ENCODE measurements at places on chromosomes 7 and 10.
A peak's percentile ranks its signal among the peaks of the same experiment; 100 is the strongest.

GRCh38 chr7:2275101-2275500, 33.1 kb downstream of the NUDT1 start:
- no peak for DNase-seq

DNA sequence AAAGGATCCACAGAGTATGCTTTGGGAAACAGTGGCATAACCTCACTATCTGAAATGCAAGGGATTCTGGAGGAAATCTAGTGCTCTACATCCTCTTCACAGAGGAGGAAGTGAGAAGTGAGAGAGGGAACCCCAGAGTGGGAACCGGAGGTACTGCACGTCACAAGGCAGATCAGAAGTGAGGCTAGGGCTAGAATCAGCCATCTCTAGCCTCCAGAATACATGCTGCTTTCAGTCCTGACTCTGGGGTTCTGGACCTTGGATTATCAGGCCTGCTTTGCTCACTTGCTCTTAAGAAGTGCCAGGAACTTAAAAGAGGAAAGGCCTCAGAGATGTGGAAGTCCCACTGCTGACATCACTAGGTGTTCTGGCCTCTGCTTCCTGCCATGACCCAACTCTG, 25.7 kb downstream of the ZNF503 start:
- no peak for DNase-seq

DNA sequence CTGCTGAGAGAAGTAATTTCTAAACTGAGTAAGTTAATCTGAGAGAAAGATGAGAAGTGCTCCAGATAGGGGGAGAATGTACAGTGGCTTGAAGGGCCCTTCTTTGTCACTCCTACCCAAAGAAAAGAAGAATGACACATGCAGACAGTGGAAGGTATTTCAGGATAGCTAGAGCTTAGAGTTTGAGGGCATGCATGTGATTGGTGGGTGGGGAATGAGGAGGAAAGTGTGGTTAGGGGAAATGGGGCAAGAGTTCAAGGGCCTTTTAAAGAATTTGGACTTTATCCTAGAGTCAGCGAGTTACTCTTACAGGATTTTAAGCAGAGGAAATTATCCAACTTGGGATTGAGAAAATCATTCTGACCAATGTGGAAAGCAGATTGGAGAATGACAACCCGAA, 50.0 kb downstream of the ANLN start:
- no peak for DNase-seq

- DNase-seq, result no peak
These were observed 125.4 kb downstream of the MAPK8 start for GRCh38 chr10:48431871-48432270.

DNA sequence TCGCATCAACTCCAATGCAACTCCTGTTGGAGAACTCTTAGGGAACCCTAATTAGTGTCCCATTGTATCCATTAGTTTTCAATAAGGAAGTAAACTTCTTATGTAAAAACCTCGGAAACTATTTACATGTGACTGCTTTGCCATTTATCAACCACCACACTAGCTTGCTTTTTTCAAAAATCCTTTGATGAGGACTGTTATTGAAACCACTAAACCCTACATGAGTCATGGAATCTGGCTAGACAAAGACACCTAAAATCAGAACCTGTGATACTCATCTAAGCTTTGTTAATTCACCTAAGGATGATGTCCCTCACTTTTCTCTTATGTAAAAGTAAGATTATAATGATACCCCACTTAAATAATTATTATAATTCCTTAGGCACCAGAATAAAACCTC, 414.1 kb upstream of the ETV1 start:
- DNase-seq, result no peak

DNA sequence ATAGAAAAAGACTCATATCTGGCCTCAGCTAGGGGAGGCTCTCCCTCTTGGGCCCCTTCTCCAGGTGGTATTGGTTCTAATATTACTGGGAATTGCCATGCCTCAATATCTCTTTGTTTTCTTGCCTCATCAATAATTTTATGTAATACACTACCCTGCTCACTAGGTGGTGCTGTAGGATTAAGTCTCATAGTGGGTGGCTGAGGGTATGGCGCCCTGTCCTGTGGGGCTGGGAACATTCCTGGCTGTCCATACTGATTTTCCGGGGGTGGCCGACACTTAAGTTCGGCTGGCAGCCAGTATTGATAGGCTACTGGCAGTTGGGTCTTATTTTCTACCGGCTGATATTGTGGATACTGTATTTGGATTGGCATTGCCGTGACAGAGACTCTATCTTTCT, 9.0 kb upstream of the TAS2R3 start:
- DNase-seq, result peak; percentile 18

DNA sequence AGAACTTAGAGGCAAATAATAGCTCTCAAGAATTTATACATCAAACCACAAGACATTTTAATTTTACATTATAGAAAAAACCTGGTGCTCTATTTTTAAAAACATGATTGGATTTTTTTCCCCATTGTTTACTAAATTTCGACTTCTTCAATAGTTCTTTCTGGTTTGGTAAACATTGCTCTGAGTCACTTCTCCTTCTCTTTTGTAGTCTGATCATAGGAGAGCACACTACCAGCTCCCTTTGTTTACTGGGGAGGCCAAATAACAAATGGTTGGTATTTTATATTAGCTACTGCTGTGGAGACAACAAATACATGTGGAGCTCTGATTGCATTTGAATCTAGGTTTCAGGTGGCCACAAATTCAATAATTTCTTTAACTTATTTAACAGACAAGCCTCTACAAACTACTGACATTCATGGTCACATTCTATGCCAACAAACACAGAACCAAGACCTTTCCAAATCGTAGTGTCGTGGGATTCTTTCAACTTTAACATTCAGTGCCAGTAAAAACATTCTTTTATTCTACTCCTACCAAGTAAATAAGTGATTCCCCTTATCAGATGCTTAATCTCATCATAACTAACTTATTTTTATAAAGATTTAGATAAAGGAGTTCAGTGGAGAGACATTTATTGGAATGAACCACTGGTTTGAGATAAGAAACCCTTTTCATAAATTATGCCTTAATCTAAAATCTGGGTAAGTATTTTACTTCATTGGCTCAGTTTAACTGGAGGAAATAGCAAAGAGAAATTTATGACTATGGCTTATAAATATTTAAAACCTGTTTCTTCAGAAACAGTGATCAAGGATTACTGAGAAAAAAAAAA, 17.7 kb upstream of the FXYD4 start:
- no peak for DNase-seq

GRCh38 chr10:89963451-89964102, 262.2 kb downstream of the KIF20B start:
- no peak for DNase-seq

GRCh38 chr7:13948019-13948801, 41.3 kb downstream of the ETV1 start:
- no peak for DNase-seq

DNA sequence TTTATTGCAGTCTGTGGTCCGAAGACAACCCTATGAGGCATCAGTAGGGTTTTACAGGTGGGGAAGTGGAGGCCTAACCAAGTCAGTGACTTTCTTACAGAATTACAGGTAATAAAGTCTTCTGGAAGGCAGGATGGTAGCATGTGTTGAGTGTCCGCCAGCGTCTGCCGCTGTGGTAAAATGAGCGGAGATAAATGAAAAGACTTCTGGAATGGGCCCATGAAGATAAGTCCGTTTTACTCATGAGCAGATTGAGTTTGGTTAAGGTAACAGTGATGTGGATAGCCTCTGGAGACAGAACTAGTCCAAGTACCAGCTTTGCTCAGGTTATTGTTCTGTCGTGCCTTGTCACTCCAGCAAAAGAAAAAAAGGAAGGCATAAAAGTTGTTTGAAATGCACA, 966 bp downstream of the FBH1 start:
- DNase-seq, result no peak

DNA sequence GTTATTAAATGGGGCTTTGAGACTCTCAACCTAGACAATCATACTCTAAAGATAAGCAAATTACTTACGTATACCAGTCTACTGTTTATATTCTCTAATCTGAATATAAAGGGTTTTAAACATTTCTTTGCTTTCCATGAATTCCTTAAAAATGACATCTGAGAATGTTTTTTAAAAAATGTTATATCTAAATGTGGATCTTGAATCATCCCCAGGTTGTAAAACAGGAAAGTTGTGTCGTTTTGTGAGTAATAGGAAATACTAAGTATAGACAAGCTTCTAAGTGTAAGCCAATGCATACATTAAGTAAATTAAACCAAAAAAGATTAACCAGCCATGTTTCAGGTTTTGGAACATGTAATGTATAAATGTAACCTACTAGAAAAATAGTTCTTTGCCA, 26.8 kb downstream of the ADD3 start:
- no peak for DNase-seq

DNA sequence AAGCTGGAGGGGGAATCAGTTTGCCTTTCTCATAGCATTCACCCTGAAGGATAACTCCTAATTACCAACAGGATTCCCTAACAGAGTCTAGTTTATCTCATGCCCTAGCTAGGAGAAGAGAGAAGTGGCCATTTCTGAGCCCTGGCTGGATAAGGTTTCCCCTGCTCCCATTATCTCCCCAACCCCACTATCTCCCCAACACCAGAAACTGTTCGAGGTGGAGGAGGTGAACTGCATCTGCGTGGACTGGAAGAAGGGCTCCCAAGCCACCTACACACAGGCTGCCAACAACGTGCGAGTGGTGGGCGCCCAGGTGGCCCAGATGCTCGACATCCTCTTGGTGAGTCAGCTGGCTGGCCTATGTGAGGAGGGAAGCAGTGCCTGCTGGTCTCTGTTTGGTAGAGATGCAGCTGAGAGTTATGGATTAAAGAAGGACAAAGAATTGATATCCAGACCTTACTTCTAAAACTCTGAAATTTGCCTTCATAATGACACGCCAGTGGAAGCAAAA, 3.8 kb downstream of the PNLIPRP1 start:
- no peak for DNase-seq

DNA sequence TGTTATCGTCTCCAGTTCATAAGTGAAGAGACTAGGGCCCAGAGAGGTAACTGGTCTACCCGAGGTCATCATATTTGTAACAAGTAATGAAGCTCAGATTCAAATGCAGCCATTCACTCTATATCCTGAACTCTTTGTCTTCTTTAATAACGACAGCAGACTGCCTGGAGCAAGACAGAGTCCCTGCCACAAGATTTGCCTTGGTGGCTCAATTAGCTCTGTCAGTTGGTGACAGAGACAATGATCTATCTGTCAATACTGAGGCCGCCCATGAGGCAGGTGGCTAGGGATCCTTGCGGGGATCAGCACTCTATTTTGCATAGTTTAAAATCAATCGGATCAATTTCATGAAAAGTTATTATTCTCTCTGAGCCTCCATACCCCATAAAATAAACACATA, 43.9 kb downstream of the SH3PXD2A start:
- no peak for DNase-seq

DNA sequence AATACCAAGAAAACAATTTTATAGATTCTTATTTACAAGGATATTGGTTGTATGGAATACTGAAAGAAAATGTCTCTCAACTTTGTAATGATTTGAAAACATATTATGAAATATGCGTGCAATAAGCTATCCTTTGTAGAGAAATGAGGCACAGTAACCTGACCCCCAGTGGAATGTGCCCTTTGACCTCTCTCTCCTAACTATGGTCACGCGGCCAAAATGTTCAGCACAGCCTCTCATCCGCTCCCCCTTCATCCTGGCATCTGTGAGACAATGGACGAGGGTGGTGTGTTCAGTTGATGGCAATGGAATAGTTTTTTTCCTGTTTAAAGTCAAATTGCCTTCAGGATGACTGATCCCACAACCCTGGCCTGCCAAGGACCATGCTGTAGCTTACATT, 13.3 kb downstream of the BEND7 start:
- DNase-seq, result no peak

DNA sequence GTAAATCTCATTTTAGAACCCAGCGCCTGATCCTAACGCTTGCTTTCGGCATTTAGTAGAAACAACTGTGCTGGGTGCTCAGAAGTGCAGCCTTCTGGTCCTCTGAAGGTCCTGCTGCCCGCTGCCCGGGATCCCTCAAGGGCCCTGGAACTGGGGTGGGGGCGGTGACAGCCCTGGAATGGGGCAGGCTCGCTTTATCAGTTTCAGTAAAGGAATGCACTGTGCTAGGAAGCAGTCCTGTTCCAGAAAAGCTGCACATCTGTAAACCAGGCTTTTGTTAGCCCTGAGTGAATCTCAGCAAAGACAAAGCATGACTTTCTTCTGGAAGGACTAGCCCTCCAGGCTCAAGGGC, 254.6 kb downstream of the TNS3 start:
- DNase-seq, result no peak

GRCh38 chr10:31032258-31033132, 830 bp upstream of the ZNF438 start:
- DNase-seq, result peak; percentile 94

- no peak for DNase-seq
These were observed 32.0 kb downstream of the AUTS2 start for GRCh38 chr7:69630292-69630691.

GRCh38 chr7:30771174-30771879, at the start of gene MINDY4:
Gene MINDY4, plus strand, starts transcription at chr7:30771417. Its CDS starts 77 bp downstream, at chr7:30771494.
- peak; percentile 78 for DNase-seq

DNA sequence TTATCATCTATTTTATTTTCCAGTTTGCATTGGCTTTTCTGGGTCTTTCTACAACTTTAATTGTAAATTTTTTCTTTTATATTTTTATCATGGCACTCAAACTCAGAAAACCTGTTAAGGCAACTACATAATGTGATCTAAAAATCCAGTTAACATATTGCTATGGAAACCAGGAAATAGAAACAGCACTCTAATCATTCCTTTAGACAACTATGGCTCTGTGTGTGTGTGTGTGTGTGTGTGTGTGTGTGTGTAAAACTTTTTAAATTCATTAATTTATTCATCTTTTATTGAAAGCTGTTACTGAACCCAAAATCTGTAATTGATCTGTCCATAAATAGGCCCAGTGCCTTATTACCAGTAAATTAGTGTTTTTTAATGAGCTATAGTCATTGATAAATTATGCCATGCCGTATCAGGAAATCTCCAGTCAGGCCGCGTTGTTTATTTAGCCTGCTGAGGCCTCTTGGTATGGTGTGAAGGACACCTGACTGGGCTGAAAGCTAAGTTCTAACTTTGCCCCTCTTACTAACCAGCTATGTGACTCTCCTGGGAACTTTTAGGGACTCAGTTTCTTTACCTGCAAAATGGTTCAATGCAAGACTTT, 1.5 kb upstream of the MET start:
- DNase-seq, result no peak

DNA sequence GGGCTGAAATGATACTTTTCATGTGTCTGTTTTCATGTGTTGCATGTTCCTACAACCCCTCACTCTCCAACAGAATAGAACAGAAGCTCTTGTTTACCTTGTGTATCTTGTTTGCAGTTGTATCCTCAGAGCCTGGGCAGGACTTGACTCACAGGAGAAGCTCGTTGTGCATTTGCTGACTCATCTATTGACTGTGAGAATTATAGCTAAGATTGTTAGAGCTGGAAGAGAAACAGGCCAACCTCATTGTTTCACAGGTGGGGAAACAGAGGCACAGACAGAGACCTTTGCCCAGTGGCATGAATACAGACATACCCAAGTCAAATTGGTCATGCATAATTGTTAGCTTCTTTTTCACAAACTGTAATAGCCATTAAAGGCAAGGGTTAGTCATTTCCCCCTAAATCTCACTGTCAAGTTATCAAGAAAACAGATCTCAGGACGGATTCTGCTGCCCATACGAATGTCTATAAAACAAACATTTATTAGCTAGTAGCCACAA, 4.6 kb upstream of the TSPAN15 start:
- no peak for DNase-seq
